ENCODE measurements at places on chromosomes 2 and 18.

- no peak for ATAC-seq
Observed at GRCh38 chr2:219707496-219708285, 80.3 kb downstream of the SLC4A3 start.

DNA sequence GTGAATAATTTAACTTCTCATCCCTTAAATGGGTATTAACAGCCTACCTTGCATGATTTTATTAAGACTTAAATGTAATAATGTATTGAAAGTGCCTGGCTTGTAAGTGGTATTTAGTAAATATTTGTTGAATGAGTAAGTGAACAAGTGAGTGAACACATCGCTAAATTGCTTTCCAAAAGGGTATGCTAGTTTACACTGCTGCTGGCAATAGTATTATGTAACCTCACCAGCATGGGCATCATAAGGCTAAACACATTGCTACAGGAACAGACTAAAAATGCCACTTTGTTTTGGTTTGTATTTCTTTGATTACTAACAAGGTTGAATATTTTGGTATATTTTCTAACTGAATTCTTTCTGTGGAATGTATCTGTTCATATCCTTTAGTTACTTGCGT lies 9.8 kb downstream of the WDR43 start:
- no peak for ATAC-seq

DNA sequence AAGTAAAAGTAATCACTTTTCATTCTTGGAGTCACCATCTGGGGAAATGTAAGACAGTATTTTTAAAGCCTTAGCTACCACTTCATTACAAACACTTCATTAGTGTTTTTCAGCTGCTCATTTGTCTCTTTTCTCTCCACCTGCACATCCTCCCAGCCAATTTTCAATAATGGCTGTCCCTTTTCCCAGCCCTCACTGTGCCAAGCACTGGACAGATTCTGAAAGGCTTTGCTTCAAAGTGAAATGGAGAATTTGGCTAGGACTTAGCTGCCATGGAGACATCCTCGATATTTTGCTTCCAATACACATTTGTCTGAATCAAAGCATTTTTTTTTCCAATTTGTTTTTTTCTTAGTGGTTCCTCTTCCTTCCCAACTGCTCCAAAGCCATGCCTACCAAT lies 272.4 kb upstream of the NRXN1 start:
- ATAC-seq = no peak

DNA sequence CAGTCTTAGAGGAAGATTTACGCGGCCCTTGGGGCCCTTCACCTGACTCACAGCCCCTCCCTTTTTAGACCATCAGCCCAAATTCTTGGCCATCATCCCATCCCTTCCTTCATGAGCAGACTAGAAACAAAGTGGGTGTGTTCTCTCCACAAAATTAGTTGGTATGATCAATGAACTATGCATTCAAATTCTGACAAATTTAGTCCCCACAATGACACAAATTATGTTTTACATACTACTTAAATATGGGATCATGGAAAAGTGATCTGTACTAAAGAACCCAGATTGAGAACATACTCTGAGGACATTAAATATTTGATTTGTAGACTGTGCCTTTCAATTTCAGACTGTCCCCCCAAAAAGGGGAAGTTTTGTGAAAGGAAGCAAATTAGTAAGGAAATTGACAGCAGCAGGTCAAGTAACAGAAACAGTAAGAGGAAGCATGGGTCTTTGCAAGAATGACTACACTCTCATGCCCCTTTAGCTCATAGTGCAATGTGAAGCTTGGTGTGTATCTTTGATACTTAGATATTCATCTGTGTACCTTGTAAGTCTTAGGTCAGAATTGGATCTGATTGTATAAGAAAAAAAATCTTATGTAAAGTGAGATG lies 2.2 kb upstream of the MAPRE2 start:
- no peak for ATAC-seq

DNA sequence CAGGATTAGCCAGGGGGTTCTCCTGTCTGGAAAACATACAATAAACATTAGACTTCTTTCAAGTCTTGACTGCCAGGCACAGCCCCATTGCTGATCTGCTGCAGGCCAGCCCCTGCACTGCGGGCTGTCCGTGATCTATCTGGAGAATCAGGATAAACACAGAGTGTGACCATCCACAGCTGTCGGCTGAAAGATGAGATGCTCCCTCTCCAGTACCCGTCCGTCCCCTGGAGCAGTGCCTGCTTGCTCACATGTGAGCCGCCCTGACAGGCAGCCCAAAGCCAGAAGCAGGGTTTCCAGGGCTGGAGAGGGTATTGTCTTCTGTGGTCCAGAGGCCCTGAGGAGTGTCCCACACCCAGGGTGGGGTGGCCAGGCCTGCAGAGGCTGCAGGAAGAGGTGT lies 46.1 kb upstream of the FOSL2 start:
- no peak for ATAC-seq

Data from motor neuron (in vitro differentiated cells).